NCI-H510A treated with DMSO at 0.1 percent for 48 hours (cell line): ENCODE measurements at places on chromosomes 1 and 21.
A peak's percentile ranks its signal among the peaks of the same experiment; 100 is the strongest.

DNA sequence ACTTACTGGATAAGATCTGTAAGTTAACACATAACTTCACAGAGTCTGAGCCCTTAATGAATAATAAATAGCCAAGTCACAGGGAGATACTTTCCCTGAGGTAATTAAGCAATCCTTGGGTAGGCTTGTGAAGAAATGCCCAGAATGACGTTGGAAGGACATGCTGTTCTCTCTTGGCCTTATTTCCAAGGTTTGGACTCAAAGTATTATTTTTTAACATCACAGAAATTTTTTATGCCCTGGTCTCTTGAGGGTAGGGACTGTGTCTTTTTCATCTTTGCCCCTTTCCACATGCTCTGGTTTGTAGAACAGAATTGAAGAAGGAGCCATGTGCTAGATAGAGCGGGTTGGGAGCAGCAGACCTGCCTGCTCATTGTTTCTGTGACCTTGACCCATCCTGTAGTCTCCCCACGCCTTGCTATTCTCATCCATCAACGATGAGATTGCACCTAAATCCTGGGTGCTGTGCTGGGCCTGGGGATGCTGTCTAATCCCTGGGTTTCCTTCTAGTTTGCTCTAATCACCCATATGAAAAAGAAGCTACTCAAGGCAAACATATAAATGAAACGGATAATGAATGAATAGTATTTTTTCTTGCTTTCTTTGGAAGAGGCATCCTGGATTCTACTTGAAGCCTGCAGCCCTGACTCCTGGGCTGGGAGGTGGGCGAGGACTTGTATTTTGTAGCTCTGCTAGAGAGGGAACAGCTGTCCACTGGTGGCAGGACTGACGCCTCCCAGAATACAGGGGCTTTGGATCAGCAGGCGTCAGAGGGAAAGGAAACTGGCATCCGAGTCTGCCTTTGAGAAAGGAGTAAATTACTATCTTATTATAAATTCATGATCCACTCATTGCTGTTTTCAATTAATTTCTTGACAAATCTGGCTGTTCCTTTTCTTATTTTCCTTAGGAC lies 17.5 kb upstream of the LAMTOR5 start:
- DNase-seq, result no peak

DNA sequence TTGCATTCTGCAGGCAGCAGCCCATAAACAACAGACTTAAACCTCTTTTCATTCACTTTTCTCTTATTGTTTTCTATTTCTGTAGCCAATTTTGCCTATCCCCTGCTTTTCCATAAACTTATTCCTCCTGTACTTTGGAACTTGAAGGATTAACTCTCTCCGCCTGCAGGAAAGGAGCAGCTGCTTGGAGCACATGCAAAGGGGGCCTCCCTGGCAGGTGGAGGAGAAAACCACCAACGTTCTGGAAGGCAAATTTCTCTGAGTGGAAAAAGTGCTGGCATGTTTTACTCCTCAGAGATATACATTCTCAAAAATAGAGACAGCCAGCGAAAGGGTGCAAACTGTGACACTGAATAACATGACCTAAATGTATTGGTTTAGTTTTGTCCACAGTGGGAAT lies 33.6 kb downstream of the RGS21 start:
- no peak for DNase-seq

GRCh38 chr1:119544165-119544762 lies 37.3 kb downstream of the HSD3B1 start:
- DNase-seq, result peak; percentile 7

- no peak for DNase-seq
These were observed 55.3 kb downstream of the CDC7 start for GRCh38 chr1:91555821-91556531.

DNA sequence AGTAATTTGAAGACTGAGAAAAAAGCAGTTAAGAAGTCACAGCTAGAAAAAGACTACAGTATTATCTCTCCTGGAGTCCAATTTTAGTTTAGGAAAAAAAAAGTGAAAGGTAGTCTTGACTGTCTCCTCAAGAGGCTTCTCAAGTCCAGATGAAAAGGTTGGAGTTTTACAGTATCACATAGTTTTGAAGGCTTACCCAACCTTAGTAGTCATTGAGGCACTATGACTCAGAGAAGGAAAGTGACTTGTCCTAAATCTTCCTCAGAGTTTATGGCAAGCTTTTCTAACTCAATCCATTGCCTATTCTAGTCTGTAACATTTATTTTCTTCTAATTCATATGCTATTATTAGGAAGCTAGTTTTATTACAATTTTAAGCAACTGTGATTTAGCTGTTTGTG lies 174.9 kb downstream of the DPYD start:
- no peak for DNase-seq
